Right ventricle myocardium superior (tissue), 1 donor: ENCODE measurements at places on chromosomes 13 and 19.

DNA sequence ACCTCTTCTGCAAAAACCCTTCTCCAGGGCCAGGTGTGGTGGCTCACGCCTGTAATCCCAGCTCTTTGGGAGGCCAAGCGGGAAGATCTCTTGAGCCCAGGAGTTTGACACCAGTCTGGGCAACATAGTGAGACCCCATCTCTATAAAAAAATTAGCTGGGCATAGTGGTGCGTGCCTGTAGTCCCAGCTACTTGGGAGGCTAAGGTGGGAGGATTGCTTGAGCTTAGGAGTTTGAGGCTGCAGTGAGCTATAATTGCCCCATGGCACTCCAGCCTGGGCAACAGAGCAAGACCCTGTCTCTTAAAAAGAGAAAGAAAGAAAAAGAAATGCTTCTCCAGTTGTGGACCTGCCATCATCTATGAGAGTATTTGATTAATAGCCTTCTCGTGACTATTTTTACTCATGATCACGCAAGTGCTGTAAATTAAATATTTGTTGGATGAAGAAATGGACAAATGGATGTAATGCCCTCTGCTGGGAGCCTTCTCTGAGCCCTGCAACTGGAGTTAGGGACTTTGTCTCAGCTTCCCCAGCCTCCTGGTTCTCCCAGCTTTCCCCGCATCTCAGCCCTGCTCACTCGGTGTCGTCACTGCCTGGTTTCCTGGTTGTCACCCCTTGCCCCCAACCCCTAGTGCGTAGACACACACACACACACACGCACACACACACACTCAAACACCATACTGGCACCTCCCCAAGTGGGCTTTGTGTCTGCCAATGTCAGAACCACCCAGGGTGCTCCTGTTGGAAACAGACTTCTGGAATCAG lies 12.2 kb downstream of the WIZ start:
- no peak for DNase-seq

DNA sequence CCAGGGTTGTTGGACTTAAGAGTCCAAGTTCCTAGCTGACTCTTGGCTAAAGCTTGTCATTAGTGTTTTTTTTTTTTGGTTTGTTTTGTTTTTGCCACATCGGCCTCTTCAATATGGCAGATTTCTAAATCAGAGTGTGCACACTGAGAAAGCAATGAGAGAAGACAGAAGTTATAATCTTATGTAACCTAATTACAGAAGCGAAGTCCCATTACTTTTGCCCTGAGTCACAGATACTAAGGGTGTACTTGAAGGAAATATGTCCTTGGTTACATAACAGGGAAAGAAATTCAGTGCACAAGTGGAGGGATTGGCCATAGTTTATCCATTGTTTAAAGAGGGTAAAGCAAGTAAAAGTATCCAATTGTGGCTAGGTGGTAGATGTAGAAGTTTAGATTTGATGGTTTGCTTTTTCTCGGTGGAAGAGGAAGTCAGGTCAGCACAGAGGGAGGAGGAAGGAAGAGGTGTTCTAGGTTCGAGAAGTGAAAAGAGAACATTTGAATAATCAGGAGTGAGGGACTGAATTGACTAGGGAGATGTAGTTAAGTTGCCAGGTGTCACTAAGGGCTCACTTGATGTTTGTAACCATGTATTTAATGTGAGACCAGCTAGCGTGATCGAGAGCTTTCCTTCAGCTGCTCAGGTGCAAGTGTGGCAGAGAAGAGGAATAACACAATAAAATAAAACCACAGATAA lies 12.2 kb downstream of the GTF2F2 start:
- no peak for DNase-seq

DNA sequence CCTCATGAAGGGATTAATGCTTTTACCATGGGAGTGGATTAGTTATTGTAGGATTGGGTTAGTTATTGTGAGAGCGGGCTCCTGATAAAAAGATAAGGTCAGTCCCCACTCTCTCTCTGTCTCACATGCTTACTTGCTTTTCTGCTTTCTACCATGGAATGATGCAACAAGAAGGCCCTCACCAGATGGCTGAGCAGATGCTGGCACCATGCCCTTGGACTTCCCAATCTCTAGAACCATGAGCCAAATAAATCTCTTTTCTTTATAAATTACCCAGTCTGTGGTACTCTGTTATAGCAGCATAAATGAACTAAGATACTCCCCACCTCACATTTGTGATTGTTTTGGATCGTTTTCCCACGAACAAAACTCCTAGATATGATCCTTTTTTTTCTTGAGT lies 353.8 kb downstream of the DNAJC15 start:
- DNase-seq = peak; percentile 65

- DNase-seq = no peak
These were observed 371.7 kb downstream of the RBM26 start for GRCh38 chr13:79034341-79034740.

GRCh38 chr19:36142046-36142445 lies 2.2 kb downstream of the CAPNS1 start:
- no peak for DNase-seq

GRCh38 chr13:95440441-95441088 lies 112.0 kb upstream of the CLDN10 start:
- no peak for DNase-seq

DNA sequence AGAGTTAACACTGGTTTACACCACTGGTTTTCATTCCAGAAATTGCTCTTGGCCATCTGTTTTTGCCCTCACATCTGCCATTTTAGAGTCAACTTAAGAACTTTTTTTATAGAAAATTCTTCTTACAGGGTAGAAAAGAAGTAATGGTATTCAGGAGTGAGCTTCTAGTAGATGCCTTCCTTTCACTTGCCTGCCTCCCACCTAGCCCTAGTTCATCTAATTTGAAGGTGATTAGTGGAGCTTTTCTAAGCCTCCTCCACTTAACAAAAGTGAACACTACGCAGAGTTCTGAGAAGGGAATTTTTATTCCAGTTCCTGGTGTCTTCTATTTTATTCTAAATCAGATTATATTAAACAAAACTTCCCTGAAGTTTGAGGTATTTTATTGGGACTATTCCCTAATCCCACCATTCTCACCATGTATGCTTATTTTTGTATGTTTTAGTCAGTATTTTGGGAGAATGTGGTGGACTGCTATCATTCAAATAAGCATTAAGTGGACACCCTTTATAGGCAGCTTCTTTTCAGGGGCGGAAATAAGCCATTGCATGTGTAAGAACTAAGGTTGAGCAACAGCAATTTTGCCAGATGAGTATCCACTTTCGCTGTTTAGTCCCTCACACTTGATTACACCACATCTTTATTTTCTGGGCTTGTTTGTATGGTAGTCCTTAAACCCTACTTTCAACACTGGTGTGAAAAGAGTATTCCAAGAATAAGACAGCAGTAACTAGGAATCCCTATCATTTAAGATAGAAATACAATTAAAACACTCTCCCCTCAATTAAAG lies 156.9 kb downstream of the ENOX1 start:
- DNase-seq = no peak
